Activated naive CD4-positive, alpha-beta T cell treated with Interleukin-2 at 50 U/mL for 16 hours (primary cell): ENCODE measurements at places on chromosomes 3 and 15.

DNA sequence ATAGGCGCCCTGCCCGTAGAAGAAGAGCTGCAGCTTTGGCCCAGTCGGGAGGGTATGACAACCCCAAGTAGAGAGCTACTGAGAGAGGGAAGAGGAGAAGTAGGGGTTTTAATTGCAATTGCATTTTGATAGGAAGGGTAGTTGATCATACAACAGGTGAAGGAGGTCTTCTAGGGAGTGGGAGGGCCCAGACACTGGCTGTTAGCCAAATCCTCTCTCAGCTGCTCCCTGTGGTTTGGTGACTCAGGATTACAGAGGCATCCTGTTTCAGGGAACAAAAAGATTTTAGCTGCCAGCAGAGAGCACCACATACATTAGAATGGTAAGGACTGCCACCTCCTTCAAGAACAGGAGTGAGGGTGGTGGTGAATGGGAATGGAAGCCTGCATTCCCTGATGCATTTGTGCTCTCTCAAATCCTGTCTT, 408.9 kb upstream of the THBS1 start:
- no peak for DNase-seq

- DNase-seq = no peak
Measured at GRCh38 chr15:89724621-89725020, 26.4 kb downstream of the MESP1 start.

GRCh38 chr15:29352402-29352801, 82.8 kb upstream of the NSMCE3 start:
- no peak for DNase-seq

DNA sequence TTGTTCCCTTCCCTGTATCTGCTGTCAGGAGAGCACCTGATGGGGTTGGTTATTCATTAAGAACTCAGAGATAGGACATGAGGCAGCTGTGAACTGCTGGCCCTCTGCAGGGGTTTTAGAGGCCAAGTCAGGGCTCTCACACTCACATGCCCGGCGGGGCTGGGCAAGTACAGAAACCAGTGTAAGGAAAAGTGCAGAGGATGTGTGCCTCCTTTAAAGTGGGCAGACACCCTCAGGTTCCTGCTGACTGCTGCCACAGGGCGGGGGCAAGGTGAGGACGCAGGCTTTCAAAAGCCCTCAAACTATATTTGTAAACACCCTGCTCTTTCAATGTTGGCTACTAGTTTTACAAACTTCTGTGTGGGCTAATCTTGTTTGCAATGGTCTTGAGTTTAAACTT, 22.4 kb downstream of the CXCR6 start:
- DNase-seq = peak; percentile 35

DNA sequence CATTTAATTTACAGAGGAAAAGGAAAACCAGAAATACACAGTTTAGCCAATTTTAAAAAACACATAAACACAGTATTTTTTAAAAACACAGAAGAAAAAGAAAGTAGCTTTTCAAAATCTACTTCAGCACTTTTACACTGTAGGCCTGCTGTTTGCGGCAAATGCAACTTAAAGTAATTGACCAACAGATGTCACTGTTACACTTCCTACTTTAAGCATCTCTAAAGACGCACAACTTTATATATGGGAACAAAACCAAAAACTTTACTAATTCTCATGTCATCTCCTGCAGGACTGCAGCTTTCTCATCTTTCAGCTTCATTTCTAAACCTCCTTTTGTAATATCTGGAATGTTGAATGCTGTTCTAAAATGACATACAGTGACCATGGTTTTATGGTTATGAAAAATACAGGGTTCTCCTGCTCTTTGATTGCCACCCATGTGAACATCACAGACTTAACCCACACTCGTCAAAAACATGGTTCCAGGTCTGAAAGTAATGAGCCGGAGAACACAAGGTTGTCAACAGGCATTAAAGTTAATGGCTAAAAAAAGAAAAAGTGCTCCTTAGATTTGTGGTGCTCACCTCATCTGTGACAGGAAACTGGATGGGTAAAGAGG, 107.9 kb downstream of the FMN1 start:
- no peak for DNase-seq
